ENCODE measurements at places on chromosomes 13 and 19.

DNA sequence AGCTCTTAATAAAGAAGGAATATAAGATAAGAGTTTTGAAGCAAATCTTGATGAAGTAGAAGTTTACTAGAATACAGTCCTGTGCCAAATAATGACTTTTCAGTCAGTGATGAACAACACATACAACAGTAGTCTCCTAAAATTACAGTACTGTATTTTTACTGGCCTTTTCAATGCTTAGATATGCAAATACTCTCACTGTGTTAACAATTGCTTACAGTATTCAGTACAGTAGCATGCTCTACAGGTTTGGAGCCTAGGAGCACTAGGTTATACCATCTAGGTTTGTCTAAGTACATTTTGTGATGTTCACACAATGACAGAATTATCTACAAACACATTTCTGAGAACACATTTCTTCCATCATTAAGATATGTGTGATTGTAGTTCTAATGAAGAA lies 316.7 kb upstream of the KLHL1 start:
- DNase-seq, result no peak

DNA sequence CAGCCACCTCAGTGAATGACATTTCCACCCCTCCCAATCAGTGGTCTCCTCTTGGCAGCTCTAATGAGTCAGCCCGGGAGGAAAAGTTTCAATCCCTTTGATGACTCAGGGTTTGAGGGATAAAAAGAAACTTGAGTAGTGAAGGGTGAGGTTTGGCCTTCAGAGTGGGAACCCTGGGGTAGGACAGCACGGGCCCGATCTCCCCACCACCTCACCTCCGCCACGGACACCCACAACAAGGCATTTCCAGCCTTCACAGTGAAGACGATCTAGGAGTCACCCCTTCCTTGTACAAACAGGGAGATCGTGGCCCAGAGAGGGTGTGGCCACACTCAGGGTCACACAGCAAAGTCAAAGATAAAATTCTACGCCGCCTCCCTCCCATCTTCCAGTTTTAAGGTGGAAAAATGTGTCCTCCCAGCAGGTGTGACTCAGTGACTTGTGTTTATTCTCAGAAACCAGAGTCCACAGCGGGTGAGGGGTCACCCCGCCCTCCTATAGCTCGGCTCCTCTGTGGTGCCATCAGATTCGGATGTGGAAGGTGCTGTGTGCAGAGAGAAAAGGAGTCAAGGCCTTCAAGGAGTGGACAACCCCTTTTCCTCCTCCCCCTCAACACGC lies 12.3 kb downstream of the CIB3 start:
- DNase-seq, result no peak

- no peak for DNase-seq
These were observed 193.7 kb downstream of the LMO7 start for GRCh38 chr13:75829830-75830229.

GRCh38 chr13:73958657-73959397 lies 175.4 kb downstream of the KLF12 start:
- no peak for DNase-seq

- DNase-seq, result no peak
These were observed 209.2 kb downstream of the SLC7A1 start for GRCh38 chr13:29386246-29386645.

DNA sequence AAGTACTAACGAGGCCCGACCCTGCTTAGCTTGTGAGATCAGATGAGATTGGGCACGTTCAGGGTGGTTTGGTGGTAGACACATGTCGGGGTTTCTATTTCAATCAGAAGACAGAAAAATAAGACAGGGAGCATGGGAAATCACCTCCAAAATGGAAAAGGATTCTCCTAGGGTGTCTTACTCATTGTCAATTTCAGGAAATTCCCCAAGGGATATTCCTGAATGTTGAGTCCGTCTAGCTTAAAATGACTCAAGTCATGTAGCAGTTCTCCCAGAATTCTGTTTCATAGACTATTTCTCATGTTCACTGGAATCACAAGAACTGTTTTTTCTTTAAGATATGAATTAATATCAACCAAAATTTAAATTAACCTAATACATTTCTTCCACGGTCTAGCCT lies 380.1 kb downstream of the EFNB2 start:
- no peak for DNase-seq

GRCh38 chr19:6736169-6736916 lies 1.0 kb downstream of the GPR108 start:
- DNase-seq, result peak; percentile 80

GRCh38 chr19:16373079-16373478 lies 48.5 kb downstream of the KLF2 start:
- DNase-seq, result no peak

- no peak for DNase-seq
These were observed 70.1 kb downstream of the ZNF208 start for GRCh38 chr19:21940684-21941083.

DNA sequence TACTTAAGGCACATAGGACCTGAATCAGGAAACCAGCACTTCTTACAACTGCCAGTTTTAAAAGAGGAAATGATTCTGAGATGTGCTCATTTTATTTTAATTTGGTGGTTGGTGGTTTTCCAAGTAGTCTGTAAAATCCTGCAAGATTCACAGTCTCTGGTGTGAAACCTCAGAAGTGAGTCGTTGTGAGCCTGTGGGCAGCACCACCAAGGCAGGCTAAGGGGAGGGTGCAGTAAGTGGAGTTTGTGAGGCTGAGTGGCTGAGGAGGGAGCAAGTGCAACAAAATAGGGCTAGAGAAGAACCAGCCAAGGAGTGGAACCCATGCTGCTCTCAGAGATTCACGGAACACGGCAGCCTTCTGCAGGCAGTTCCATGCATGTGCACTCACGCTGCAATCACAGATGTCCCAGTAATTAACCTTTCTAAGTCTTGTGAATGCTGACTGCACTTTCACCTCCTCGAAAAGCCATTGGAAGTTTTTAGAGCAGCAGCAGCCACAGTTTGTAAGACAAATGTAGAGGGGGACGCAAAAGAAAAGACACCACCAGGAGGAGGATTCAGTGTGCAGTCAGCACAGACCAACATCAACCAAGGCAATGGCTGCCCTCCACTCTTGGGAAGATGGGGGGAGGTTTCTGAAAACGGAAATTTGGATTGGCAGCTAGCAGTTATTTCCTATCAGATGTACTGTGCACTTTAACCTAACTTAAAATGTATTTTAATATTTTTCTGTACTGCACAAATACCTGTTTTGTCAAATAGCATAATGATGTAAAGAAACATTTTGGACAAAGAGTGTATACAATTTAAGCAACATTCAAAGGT lies 44.9 kb downstream of the ESD start:
- no peak for DNase-seq

GRCh38 chr19:53958168-53958571 lies 4.6 kb upstream of the CACNG8 start:
- DNase-seq, result no peak

DNA sequence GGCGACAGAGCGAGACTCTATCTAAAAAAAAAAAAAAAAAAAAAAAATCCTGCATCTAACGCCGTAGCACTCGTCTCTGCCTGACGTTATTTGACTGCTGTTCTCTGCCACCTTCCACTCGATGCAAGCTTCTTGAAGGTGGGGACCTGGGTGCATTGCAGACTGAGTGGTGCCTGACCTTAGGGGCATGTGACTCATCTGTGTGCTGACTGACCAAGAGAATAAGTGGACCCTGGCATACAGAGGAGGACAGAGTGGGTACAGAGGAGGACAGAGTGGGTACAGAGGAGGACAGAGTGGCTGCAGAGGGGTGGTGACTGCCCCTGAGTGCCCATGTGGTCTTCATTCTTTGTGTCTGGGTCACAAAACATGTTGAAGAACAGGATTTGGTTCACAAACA lies 7.6 kb downstream of the WTIP start:
- DNase-seq, result no peak

- DNase-seq, result no peak
These were observed 4.1 kb downstream of the ARHGEF1 start for GRCh38 chr19:41886761-41887710.

GRCh38 chr13:65264066-65264465 lies 1966.1 kb downstream of the PCDH9 start:
- no peak for DNase-seq

- no peak for DNase-seq
These were observed 1138.0 kb upstream of the SLC10A2 start for GRCh38 chr13:104204177-104204576.

- no peak for DNase-seq
These were observed 28.6 kb downstream of the PIN1 start for GRCh38 chr19:9863759-9864158.

GRCh38 chr13:34627509-34628208 lies 314.4 kb upstream of the NBEA start:
- no peak for DNase-seq

GRCh38 chr13:38483623-38484022 lies 134.0 kb downstream of the UFM1 start:
- no peak for DNase-seq

GRCh38 chr13:31476753-31477152 lies 262.6 kb upstream of the RXFP2 start:
- no peak for DNase-seq

GRCh38 chr19:13117772-13118423 lies at the start of gene NACC1:
TSS of gene NACC1 (plus strand) at chr19:13118264. CDS start at chr19:13135208, 16,944 bp downstream.
- DNase-seq, result peak; percentile 89

- DNase-seq, result no peak
These were observed 257.4 kb downstream of the OLFM4 start for GRCh38 chr13:53285896-53286430.

GRCh38 chr19:35851213-35852028 lies 883 bp downstream of the NPHS1 start:
- no peak for DNase-seq

GRCh38 chr13:43583321-43583720 lies 203.5 kb downstream of the ENOX1 start:
- no peak for DNase-seq

DNA sequence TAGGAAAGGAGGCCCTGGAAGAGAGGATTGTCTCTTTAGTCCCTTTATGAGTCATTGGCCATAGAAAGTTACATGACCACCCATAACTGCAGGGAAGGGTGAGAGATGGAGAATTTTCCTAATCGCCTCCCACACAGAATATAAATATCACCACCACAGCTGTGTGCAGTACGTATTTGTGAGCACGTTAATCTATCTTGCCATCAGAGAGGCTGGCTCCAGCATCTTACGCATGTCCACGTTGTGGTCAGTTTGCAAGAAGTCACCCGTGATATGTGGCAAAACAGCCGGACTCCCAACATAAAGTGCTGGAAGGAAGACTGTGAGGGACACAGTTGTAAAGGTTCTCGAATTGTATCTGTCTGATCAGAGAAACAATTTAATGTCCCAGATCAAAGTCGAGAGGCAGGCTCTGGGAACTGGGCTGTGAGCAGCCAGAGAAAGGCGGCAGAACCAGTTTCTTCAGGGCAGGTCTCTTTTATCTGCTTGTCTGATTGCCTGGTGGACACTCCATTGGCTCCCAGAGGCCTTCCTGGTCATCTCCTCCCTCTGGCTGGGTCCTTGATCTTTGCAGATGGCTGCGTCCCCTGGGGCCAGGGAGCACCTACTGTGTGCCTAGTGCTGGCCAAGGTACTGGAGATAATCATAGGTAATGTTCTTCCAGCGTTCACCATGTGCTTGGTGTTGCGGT lies 74.9 kb downstream of the SIPA1L3 start:
- no peak for DNase-seq

DNA sequence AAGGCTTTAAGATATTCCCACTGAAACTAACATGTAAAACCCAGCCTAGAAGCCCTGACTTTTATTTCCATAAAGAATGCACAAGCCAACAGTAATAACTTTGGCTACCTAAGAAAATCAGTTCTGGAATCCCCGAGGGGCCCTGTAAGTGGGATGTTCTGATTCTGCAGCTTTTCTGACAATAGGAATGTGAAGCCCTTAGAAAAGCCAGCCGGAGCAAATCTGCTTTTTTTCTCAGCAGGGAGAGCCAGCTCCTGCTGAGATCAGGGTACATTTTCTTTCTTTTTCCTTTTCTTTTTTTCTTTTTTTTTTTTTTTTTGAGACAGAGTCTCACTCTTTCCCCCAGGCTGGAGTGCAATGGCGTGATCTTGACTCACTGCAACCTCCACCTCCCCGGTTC lies 8.0 kb upstream of the GARRE1 start:
- no peak for DNase-seq

- no peak for DNase-seq
These were observed 954.7 kb downstream of the PCDH9 start for GRCh38 chr13:66275416-66275815.

GRCh38 chr13:59493436-59493965 lies 670.2 kb downstream of the DIAPH3 start:
- DNase-seq, result no peak

DNA sequence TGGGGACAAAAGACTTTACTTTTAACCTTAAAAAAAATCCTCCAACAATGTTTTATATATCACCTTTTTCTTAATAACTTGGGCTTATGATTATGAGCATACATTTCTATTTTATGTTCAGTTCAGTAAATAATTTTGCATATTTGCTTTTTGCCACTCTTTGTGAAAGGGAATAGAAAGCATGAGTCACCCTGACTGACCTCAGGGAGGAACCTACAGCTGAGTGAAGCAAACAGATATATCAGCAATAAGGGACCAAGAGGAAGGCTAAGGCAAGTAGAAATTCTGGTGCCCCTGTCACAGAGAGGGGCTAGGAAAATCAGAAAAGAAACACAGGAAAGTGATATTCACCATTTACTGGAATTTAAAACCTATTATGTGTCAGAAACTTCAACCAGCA lies 37.2 kb upstream of the SOHLH2 start:
- DNase-seq, result no peak

GRCh38 chr13:33510350-33510970 lies 224.9 kb upstream of the STARD13 start:
- DNase-seq, result no peak

DNA sequence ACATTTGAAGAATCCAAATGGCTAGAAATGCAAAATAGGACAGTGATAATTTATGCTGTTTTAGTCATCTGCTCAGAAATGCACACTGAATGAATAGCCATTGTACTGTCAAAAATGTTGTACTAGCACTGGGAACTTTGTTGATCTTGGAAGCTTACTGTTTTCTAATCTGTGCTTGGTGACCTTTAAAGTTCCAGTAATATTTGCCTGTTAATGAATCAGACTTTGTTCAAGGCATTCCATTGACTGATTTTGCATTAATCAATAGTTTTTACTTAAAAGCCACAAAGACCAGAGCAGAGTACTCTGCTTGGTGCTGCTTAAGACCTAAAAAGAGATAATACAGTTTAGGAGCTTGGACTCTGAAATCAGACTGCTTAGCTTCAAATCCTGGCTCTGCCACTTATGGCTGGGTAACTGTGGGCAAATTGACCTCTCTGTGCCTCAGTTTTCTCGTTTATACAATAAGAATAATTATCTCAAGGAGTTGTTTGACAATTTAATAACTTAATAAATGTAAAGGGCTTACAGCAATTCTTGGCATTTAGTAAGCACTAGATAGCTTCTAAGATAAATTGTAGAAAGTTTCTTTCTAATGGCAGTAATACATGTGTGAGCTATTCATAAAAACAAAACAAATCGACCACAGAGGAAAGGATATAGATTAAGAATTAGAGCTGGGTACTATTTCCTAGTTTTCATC lies 4.6 kb upstream of the SLAIN1 start:
- DNase-seq, result no peak

- DNase-seq, result no peak
These were observed 10.4 kb upstream of the LYPD5 start for GRCh38 chr19:43812688-43813087.

GRCh38 chr19:289651-290371 lies 1.4 kb downstream of the PLPP2 start:
- DNase-seq, result peak; percentile 73

GRCh38 chr19:21912654-21913053 lies 76.7 kb upstream of the ZNF43 start:
- DNase-seq, result no peak

- no peak for DNase-seq
These were observed 14.4 kb upstream of the GARIN5A start for GRCh38 chr19:50490991-50491472.
